ENCODE measurements at places on chromosomes 1 and 21.

- no peak for DNase-seq
These were observed 388.7 kb downstream of the USH2A start for GRCh38 chr1:216034506-216034905.

DNA sequence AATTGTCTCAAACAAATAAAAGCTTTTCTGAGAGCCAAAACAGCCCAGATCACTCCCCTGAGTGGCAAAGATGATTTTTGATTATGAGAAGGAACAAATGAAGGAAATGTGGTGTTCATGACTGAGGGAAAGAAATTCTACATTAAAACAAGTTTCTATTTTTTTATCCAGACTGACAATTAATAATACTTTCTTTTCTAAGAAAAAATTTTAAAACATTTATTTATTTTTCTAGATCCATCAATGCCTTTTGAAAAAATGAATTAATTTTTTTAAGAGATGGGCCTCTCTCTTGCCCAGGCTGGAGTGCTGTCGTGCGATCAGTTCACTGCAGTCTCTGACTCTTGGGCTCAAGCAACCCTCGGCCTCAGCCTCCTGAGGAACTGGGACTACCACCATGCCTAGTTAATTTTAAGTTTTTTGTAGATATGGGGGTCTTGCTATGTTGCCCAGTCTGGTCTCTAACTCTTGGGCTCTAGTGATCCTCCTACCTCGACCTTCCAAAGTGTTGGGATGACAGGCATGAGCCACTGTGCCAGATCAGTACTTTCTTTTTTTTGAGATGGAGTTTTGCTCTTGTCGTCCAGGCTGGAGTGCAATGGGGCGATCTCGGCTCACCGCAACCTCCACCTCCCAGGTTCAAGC, 11.2 kb upstream of the TXNIP start:
- no peak for DNase-seq

DNA sequence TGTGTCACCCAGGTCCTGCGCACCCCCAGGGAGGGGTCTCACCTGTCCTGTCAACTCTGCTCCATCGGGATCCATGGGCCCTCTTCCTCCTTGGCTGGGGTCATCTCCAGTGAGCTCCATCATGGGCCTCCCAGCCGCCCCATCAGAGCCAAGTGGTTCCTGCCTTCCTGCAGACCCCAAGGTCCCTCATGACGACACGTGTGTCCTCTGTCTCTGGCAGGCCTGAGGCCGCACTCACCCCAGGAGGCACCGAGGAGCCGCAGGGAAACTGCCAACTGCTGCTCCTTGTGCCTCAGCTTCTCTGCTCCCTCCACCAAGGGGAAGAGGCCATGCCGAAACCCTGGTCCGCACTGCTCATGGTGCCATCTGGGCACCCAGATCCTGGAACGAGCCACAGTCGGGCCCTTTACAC, 46.8 kb downstream of the COL18A1 start:
- no peak for DNase-seq

DNA sequence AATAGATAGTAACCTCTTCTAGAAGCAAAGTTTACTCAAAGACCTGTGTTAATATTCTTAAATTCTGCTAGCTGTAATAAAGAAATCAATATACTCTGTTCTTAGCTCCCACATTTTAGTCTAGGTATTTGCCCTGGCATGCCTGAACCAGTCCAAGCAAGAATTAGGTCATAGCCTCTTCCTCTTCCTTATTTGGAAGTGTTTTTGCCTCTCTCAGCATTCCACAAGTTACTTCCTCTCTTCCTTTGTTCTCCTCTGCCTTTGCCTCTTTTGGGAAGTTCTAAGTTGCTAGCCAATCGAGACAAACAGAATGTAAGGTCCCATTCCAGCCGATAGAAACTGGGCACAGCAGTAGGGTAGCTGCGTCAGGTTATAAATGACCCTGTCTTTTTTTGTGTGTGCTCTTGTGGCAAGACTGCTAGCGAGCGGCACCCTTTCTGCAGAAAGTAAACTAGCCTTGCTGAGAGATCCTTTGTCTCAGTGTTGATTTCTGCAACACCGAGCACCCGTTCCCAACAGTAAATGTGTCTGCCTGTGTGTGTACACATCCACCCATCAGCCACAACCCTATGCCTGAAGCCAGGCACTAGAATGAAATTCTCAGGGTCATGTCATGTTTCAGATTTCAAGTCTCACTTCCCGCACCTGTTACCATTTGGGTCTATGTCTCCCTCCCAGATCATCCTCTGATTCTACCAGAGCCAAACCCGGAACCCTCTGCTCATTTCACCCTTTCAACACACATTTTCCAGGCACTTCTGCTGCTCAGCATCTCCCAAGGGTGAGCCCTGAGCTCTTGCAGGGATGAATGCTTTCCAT, 37.5 kb downstream of the LRRC3 start:
- DNase-seq, result no peak

GRCh38 chr1:231039161-231040018, 664 bp downstream of the FAM89A start:
- DNase-seq, result no peak

- DNase-seq, result no peak
These were observed 1.2 kb downstream of the AK5 start for GRCh38 chr1:77282866-77283539.

DNA sequence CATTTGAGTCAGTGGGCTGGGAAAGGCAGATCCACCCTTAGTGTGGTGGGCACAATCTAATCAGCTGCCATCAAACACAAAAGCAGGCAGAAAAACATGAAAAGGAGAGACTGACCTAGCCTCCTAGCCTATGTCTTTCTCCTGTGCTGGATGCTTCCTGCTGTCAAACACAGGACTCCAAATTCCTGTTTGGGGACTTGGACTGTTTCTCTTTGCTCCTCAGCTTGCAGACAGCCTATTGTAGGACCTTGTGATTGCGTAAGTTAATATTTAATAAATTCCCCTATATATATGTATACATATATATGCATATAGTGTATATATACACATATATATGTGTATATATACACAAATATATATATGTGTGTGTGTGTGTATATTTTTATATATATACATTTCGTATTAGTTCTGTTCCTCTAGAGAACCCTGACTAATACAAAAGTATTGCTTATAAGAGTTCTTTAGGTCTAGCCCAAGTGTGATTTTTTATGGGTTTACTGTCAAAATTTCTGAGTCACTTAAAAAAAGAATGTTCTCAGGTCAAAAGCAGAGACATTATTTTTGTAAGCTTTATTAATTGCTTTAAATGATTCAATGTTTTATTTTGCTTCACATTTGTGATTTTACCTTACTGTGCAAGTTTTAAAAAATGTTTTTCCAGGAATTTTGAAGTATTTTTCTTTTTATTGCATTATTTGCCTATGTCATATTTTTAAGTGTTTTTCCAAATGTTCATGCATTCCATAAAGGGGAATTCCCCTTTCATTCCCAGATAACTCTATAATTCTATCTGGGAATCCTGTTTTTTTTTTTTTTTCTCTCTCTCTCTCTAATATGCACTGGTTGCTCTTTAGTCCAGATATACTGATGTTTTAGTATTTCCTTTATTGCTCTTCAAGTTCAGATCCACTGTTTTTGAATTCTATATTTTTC, 92.1 kb upstream of the ADAMTS5 start:
- no peak for DNase-seq

- no peak for DNase-seq
These were observed 7.2 kb downstream of the SZRD1 start for GRCh38 chr1:16374266-16374665.
